Smooth muscle cell of trachea (primary cell): ENCODE measurements at places on chromosomes 3 and 15. TPM values are rescaled to one million over a fixed set of nuclear protein-coding genes. Genes with fewer than 3 reads are reported as not detected.

The NR1I2 gene
- total RNA-seq, result not detected in 2 replicates

The EXD1 gene
- total RNA-seq, result under 0.01 TPM in 1 of 2 replicates, not detected in the other

The LSAMP gene
- 7.1 and 12.2 TPM in 2 replicates for total RNA-seq

The AP2M1 gene
- total RNA-seq, result 374 and 506 TPM in 2 replicates

The REC114 gene
- not detected in 2 replicates for total RNA-seq

The INKA1 gene
- 9.3 and 10.5 TPM in 2 replicates for total RNA-seq

The KLF15 gene
- 3.2 and 4.1 TPM in 2 replicates for total RNA-seq

The MYZAP gene
- total RNA-seq, result under 0.01 TPM in 1 of 2 replicates, not detected in the other

The TMEM207 gene
- not detected in 2 replicates for total RNA-seq

The RMDN3 gene
- 16.0 and 17.5 TPM in 2 replicates for total RNA-seq

The MED12L gene
- 0.33 and 0.44 TPM in 2 replicates for total RNA-seq

The CYP1A2 gene
- total RNA-seq, result not detected in 2 replicates

The CORO2B gene
- 31.3 and 42.5 TPM in 2 replicates for total RNA-seq

The LCTL gene
- 2.6 TPM in 2 replicates for total RNA-seq

The TRPC1 gene
- total RNA-seq, result 34.6 and 49.5 TPM in 2 replicates

The CLEC3B gene
- total RNA-seq, result 12.1 and 32.3 TPM in 2 replicates

The TATDN2 gene
- 13.4 and 14.1 TPM in 2 replicates for total RNA-seq

The THOC7 gene
- 32.1 and 70.7 TPM in 2 replicates for total RNA-seq

The LRRC2 gene
- total RNA-seq, result under 0.01 and 0.99 TPM in 2 replicates
